ENCODE measurements at places on chromosomes 5 and 9.

DNA sequence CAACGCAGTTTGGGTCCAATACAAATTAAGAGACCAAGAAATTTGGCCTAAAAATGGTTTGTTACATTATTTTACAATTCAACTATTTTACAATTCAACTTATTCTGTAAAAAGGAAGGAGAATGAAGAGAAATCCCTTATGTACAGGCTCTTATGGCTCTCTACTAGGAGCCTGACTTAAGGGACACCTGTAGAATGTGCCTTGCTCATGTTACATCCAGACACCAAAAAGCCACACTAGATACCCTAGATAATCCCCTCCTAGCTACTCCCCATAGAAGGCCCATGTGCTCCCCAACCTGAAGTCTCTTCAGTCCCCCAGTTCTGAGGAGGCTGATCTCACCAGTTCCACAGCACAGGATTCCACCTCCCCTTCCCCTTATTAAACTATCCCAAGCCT is 14.1 kb upstream of the NNT start:
- DNase-seq, result no peak

GRCh38 chr9:121698627-121699570 is 47.5 kb downstream of the DAB2IP start:
- peak; percentile 71 for DNase-seq

- no peak for DNase-seq
Observed at GRCh38 chr5:146717951-146718350, 160.6 kb downstream of the PPP2R2B start.

- DNase-seq, result peak; percentile 60
Observed at GRCh38 chr9:98795970-98796363, 388 bp downstream of the ANKS6 start.

- DNase-seq, result peak; percentile 40
Observed at GRCh38 chr5:76204713-76205112, 121.5 kb downstream of the SV2C start.

DNA sequence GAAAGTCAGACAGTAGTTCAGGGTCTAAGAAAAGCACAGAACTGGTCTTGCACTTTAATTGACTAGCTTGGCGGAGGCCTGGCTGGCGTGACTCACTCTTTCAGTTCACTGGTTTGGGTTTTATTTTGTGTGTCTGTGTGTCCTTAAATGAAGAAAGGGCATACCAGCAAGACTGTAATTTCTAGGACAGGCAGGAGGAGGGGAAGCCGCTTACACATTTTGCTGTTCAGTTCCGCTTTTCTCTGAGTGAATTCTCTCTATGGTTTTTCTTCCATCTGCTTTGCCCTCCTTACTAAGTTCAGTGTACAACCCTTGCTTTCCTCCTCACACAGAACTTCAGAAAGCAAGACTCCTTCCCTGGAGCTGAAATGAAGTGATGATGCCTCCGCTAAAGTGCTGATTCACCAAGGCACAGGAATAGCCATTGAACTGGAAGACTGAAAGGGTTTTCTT is 150.8 kb downstream of the MEF2C start:
- peak; percentile 20 for DNase-seq

GRCh38 chr5:54080831-54081230 is 229.5 kb downstream of the ARL15 start:
- DNase-seq, result no peak

DNA sequence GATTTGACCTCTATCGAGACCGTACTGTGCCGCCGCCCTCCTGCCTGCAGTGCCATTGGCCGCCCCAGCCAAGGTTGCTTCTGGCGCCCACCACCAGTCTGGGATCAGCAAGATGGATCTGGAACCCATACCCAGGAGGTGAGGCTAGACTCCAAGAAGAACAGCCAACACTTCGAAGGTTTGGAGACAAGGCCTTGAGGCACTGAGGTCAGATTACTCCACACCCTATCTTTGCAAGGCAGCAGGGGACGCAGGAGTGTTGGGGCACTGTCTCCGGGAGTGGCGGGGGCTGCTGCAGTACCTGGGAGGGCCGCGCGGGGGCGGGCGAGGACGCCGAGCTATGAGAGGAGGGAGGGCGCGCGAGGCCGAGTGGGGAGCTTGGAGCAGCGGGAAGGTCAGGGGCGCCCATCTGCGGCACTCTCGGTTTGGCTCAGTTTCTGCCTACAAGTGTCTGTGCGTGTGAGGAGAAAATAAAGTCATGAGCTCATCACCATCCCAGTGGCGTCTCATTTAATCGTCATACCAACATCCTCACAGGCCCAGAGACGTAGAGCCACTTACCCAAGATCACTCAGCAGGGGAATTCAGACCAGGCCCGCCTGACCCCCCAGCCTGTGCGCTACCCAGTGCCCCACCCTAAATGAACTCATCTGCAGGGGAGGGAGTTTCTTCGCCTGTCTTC is 20.5 kb upstream of the PSD2 start:
- peak; percentile 75 for DNase-seq

DNA sequence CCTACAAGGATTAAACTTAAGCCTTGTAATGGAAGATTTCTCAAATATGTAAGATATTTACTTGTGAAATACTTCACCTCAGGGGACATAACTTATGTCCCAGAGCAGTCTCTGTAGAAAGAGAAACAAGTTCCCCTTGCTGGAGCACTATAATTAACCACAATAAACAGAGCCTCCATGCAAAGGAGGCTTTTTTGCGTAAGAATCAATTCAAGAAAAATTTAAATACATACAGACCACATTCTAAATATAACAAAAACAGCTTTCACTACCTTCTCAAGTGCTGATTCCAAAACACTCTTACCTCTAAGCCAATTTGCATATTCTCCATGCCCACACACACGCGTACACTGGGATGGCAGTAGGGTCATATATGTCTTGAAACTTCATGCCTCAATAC is 30.7 kb upstream of the CCNB1 start:
- no peak for DNase-seq

DNA sequence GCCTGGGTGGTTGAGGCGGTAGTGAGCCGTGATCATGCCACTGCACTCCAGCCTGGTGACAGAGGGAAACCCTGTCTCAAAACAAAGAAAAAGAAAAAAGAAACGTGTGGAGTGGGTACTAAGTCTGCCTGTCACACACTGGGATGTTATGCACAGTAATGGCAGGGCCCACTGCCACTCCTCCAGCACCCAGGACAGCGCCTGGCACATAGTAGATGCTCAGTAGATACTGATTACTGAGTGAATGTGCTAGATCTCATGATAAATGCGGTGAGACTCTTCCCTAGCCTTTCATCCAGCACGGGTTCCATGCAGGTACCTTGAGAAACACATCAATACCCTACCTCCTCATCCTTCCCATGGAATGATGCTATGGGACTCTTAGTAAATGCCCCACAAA is 87.4 kb upstream of the HSPA9 start:
- no peak for DNase-seq

DNA sequence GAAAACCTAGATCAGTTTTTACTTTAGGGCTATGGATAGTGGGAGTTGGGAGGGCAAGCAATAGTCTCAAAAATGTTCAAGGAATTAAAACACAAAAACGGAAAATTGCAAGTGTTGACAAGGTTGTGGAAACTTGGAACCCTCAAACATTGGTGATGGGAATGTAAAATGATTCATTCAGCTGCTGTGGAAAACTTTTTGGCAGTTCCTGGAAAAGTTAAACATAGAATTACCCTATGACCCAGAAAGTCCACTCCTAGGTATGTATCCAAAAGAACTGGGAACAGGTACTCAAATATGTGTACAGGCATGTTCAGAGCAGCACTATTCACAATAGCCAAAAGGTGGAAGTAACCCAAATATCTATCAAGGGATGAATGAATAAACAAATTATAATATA is 1.2 kb upstream of the MSANTD3 start:
- DNase-seq, result no peak

DNA sequence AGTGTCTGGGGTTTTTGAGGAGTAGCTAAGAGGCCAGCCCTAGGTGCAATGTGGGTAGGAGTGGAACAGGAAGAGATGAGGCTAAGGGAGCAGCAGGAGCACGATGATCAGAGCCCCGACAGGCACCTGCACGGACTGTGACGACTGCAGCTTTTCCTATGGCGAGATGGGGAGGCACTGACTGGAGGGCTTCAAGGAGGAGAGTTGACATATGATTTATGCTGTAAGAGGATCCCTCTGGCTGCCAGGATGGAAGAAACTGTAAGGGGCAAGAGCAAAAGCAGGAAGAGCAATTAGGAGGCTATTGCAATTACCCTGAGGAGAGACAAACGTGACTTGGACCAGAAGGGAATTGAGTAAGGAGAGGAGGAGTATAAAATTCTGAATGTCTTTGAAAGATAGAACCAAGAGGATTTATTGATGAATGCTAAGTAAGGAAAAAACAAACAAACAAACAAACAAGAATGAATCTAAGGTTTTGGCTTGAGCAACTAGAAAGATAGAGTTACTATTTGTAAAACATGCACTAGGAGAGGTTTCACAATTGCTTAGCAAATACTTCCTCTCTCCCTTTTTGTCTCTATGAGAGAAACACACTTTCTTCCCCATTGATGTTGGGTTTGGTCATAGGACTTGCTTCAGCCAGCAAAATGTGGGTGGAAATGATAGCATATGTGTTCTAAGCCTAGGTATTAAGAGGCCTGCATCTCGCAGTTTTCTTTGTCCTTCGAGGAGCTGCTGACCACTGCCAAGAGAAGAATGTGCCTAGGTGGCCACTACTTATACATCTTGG is 32.9 kb downstream of the TRPC7 start:
- DNase-seq, result no peak

- peak; percentile 35 for DNase-seq
Observed at GRCh38 chr5:170681013-170681433, 102.5 kb upstream of the GABRP start.

- DNase-seq, result peak; percentile 35
Observed at GRCh38 chr9:127614961-127615360, 2.9 kb downstream of the STXBP1 start.

DNA sequence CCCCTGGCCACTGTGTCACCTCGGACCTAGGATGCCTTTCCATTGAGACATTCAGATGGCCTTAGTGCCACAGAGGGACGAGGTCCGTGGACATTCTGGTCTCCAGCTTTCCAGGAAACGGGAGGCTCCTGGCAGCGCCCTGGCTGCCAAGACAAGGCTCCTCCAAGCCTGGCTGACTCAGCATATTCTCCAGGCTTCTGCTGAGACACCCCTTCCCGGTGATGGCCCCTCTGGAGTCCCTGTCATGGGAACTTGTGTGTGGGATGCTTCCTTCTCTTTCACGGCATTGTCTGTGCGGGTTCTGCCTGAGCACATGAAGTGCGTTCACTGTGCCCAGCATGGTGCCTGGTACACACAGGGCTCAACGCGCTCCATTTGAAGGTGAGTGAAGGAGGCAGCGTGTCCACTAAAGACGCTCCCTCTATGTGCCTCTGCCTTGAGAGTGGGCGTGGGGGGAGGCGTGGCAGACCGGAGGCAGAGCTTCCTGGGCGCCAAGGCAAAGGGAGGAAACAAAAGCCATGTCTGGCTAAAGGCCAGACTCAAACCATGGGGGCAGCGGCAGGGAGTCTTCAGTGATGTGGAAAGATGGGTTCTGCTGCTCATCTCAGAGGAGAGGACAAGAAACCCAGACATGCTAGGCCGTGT is 46.4 kb upstream of the PRRC2B start:
- DNase-seq, result no peak

DNA sequence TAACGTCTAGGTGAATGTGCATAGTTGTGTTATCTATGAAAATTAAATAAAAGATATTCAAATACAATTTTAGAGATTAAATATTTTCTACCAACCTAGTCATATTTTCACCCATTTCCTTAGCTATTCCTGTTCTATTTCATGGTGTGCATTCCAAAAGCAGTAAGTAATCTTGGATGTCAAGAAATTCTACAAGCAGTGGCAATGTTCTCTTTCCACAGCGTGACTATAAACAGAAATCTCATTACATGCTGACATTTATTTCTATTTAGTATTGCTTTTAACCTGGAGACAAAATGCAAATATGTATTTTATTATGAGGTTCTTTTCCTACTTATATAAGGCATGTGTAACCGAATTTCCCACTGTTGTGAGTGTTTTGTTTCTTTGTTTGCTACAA is 510.0 kb downstream of the ACTL7B start:
- no peak for DNase-seq

DNA sequence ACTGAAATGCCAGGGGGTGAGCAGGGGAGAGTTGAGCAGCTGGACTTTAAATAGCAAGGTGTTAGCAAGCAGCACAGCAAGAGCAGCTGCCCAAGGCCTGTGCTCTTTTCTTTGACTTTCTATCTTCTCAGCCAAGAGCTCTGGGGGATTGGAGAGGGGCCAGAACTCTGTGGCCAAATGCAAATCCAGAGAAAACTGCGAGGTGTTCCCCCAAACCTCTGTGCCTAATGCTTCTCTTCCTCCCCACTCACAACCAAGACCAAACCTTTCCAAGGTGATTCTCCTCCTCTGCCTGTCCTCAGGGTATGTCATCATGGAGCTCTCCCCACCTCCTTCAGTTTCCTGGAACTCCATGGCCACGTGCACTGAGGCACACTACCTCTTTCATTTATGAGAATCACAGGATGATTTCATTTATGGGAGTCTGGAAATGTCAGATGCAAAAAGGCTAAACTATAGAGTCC is 118.7 kb upstream of the WWC1 start:
- DNase-seq, result no peak

GRCh38 chr5:54619731-54620130 is 102.2 kb downstream of the SNX18 start:
- DNase-seq, result no peak

GRCh38 chr5:56319526-56320181 is 86.5 kb upstream of the ANKRD55 start:
- no peak for DNase-seq

- DNase-seq, result no peak
Observed at GRCh38 chr5:113003763-113004162, 27.2 kb downstream of the DCP2 start.

GRCh38 chr9:100352201-100352726 is 478 bp downstream of the TEX10 start:
- DNase-seq, result peak; percentile 37

GRCh38 chr9:83240671-83241070 is 177.7 kb upstream of the RASEF start:
- no peak for DNase-seq

DNA sequence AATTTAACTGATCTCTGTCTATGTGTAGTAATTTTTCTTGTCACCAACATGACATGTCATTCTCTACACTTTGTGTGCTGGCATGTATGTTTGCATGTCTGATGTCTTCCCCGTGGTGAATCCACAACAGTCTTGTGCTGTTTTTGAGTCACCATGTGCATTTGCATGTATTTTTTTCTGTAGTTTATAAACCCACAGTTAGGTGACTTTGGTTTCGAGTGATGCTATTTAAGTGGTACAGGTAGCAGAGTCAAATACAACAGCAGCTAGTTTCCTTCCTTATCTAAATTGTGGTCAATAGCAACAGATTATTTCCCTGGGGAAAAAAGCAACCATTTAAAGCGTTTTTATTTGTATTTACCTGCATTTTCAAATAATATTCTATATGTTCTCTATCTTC is 89.9 kb upstream of the FSD1L start:
- no peak for DNase-seq

DNA sequence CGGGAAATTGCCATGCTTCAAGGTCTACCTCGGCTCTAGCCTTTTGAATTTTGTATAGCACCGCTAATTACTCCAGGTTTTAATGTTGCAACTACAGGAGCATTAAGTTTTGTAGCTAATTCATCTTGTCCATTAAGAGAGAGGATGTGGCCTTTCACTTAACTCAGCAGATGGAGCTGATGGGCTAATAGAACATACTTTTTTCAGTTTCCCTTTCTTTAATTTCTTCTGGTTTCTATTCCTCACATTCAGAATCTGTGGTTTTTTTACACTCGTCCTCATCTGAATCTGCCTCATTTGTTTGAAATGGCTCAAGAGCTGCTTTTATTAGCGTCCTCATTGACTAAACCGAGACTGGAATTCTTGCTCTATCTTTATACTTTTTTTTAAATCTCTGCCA is 2085.7 kb upstream of the C9orf72 start:
- DNase-seq, result no peak
